Endothelial cell of umbilical vein (primary cell): ENCODE measurements at places on chromosomes 3 and 15.

DNA sequence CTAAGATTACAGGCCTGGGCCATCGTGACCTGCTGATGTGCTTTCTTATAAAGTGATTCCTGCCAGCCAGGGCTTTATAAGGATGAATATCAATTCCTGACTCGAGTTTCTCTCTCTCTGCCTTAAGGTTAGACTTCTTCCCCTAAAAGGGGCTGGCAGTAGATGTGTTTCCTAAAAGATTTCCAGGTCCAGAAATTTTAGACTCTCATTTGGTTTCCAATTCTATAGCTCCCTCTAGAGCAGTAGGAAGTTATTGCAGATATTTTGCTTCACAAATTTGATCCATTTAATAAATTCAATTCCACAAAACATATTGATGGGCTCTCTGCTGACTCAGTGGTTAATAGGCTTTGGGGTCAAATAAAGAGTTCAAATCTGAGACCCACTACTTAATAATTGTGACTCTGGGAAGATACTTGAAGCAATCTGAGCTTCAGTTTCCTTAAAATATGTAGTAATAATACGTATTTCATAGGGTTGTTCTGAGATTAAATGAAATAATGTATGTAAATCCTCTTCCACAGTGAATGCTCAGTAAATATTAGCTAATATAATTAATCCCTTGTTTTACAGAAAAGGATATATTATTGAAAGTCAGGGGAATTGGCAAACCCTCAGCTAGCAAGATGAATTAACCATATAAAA, 2.1 kb downstream of the TRIM69 start:
- no peaks in the 10 kb centered on the region for H3K36me3 ChIP-seq
- peak; percentile 66 for DNase-seq
- no peak overlapping the region for H3K27ac ChIP-seq
- H3K4me1 ChIP-seq, result peaks cover 2% of the 10 kb centered on the region

- no peaks in the 10 kb centered on the region for H3K4me1 ChIP-seq
- H3K27ac ChIP-seq, result no peak overlapping the region
- no peak overlapping the region for H3K4me3 ChIP-seq
- DNase-seq, result no peak
- H3K36me3 ChIP-seq, result no peaks in the 10 kb centered on the region
These were observed 48.0 kb downstream of the EHHADH start for GRCh38 chr3:185205865-185206264.

GRCh38 chr15:49895347-49896223, 223.4 kb downstream of the ATP8B4 start:
- H3K36me3 ChIP-seq, result no peaks in the 10 kb centered on the region
- H3K27me3 ChIP-seq, result no peaks in the 10 kb centered on the region
- H3K4me1 ChIP-seq, result no peaks in the 10 kb centered on the region
- no peak overlapping the region for H3K4me3 ChIP-seq
- DNase-seq, result no peak
- no peak overlapping the region for H3K27ac ChIP-seq

DNA sequence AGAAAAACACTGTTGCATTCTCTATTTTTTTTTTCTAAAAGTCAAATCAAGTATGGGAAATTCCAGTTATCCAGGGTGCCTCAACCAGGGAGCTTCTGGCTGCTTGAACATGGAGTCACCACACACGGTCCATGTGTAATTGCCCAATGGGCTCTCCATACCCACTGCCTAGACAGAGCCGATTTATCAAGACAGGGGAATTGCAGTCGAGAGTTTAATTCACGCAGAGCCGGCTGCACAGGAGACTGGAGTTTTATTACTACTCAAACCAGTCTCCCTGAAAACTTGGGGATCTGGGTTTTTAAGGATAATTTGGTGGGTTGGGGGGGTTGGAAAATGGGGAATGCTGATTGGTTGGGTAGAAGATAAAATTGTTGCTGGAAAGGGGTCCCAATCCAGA, 149.8 kb downstream of the TJP1 start:
- peaks cover 9% of the 10 kb centered on the region for H3K4me1 ChIP-seq
- no peak overlapping the region for H3K4me3 ChIP-seq
- no peaks in the 10 kb centered on the region for H3K36me3 ChIP-seq
- no peak overlapping the region for H3K27ac ChIP-seq
- no peaks in the 10 kb centered on the region for H3K27me3 ChIP-seq
